Stimulated activated CD4-positive, alpha-beta T cell treated with anti-CD3 and anti-CD28 coated beads, Interleukin-1b, Interleukin-23, amount 100 ng/mL, for 1 hour (primary cell): ENCODE measurements at places on chromosomes 1 and 21.

- no peak for DNase-seq
These were observed 1.2 kb upstream of the KIRREL1 start for GRCh38 chr1:157992031-157992832.

DNA sequence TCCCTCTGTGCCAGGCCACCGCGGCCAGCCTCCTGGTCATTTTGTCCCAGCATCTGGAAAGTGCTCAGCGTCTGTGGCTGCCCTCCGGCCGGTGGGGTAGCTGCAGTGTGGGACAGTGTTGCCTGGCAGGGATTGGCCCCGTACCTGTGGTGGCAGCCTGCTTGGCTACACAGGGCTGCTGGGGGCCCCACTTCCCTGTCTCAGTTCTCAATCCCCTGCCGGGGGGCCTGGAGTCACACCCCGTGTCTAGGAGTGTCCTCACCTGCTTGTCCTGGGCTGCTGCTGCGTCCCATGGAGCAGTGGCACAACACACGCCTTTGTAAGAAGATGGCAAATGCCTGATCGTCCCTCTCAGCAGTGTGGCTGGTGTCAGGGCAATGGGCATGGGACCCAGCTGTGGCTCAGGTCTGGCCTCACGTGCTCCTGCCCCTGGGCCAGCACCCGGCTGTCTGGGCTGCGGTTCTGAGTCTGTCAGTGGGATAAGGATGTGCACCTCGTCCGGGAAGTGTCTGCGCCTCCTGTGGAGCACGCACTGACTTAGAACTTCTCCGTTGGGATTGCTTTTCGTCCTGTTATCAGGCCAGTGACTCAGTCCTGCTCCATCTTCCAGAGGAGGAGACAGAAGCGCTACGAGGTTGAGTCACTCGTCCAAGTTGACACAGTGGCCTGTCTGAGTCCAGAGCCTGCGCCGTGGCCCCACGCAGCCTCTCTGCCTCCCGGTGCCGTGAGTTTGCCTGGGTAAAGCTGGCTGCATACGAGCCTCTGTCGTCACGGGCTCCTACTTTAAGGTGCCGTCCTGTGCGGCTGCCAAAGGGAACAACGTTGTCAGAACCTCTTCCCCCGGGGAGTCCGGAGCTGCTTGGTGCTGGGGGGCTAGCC, 41.0 kb downstream of the CRYAA start:
- no peak for DNase-seq

GRCh38 chr1:112855152-112855828, 100.7 kb downstream of the SLC16A1 start:
- DNase-seq = no peak

GRCh38 chr1:34156739-34157138, 8.3 kb downstream of the CSMD2 start:
- DNase-seq = no peak

DNA sequence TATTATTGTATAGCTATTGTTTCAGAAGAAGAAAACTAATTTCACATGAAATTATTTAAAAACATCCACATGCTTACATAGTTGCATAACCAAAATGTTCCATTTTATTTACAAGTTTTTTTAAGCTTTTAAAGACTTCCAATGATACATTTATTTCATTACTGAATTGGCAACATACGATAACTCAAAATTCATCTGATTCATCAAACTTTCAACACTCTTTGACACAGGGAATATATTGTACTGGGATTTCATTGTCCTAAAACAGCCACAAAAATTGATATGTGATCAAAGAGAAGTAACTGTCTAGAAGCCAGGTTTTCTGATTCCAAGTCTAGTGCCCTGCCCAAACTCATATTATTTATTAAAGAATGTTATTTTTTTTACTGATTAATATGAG, 131.4 kb upstream of the USP24 start:
- no peak for DNase-seq

GRCh38 chr1:117114877-117115276, 6.7 kb downstream of the TRIM45 start:
- DNase-seq = no peak

GRCh38 chr1:48396208-48396607, 75.8 kb downstream of the SPATA6 start:
- DNase-seq = no peak

- no peak for DNase-seq
These were observed 138.8 kb upstream of the DPYD start for GRCh38 chr1:98059620-98060019.

DNA sequence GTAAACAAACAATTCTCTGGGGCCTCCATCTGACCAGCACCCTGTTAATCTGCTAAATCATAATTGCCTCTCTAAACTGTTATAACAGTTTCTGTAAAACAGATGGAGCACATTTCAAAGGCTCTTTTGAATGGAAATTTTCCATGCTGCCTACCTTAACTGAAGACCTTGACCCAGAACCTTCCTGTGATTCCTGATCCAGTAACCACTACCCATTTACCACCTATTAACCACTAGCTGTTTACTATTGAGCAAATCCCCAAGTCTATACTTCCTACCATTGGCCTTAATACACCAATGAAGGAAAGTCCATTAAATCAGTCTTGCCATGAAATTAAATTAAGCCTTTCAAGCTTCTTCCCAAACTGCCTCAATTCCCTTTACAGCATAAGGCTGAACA, 46.3 kb downstream of the RAB3GAP2 start:
- no peak for DNase-seq

GRCh38 chr1:41599912-41600311, 115.4 kb upstream of the EDN2 start:
- DNase-seq = no peak

GRCh38 chr1:187074445-187075048, 245.8 kb downstream of the PLA2G4A start:
- no peak for DNase-seq

GRCh38 chr21:37374027-37374426, 7.5 kb downstream of the DYRK1A start:
- DNase-seq = no peak

DNA sequence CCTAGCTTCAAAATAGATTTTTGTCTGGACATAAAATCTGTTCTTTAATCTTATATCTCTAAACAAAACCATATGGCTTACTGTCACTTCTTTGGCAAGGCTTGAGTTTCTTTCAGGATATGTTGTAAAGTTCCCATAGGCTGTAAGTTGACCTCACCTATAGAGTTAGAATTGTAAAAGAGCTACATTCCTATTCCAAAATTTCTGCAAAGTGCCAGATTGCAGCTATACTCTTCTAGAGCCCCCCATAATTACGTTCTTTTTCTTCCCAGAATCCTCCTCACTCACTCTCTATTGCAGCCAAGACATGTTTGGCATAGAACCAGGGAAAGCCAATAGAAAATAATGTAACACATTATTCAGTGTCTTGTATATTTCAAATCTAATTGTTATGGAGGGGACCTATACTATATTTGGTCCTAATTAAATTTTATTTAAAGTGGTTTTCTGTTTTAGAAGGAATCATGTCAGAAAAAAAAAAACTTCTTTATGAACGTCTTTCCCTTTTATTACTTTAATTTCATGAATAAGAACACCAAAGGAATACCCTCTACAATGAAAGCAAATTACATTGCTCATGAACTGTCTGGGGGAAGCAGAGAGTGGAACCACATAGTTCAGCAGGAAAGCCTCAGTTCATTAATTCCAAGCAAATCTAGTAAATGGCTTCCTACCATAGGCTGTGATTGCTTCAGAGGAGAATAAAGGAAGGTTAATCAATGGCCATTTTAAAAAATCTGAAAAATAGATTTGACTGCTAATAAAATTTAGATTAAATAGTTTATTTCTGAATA, 22.3 kb downstream of the CTTNBP2NL start:
- no peak for DNase-seq

DNA sequence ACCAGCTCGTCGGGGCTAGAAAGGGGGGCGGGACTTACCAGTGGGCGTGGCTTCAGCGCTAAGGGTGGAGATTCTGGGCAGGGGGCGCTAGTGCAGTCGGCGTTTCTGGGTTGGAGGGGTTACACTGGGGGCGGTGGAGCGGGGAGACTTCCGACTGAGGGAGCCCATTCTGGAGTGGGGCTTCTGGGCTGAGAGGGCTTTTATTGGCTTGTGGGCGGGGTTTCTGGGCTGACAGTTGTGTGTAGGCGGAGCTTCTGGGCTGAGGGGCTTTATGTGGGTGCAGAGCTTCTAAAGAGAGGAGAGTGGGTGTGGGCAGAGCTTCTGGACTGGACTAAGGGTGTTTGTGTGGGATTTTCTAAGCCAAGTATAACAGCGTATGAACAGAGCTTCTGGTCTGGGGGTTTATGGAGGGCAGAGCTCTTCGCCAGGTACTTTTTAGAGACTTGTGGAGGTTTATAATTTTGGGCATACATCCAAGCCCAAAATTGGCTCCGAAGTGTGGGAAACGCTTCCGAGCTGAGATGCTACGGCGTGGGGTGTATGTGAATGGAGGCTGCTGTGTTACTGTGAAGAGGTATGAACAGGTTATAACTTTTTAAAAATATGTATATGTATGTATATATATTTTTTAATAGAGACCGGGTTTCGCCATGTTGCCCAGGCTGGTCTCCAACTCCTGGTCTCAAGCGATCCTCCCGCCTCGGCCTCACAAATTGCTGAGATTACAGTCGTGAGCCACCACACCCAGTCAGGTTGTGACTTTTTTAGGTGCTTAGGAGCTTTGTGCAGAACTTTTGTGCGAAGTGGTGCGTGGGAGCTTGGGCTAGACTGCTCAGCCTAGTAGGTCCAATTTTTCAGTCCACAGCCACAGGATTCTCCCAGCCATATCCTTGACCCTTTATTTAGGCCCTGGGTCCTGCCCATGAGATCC, 825 bp downstream of the TMEM39B start:
- no peak for DNase-seq

GRCh38 chr21:29378832-29379231, 80.1 kb downstream of the BACH1 start:
- DNase-seq = no peak

DNA sequence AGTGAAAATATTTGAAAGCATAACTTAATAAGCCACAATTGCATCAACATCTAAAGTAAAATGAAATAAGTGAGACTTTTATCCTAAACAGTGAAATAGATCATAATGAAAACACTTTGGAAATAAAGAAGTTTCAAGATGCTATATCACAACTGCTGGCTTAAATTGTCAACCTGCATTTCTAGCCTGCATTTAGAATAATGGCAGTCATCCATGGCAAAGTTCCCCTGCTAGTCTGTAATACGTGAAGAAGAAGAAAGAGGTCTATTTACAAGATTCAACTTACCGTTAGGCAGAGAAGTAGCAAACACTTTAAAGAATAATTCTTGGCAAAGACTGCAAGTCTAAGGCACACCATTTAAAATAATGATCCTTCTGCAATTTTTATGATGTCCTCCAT, 133.6 kb downstream of the DPYD start:
- no peak for DNase-seq

GRCh38 chr1:18549106-18549505, 68.4 kb downstream of the KLHDC7A start:
- no peak for DNase-seq

DNA sequence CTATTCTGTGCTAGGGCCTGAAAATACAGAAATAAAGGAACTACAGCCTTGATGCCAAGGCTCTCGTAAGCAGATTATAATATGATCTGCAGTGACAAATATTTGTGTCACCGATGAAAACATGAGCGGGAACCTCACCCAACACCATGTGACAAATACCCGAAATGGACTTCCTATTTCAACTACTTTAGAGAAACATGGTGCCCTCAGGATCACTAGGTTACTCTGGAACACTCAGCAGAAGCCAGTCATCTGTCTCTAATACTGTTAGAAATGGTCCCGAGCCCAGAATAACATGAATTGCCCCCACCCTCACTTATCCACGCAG, 463 bp upstream of the VAMP3 start:
- DNase-seq = no peak

- DNase-seq = no peak
These were observed 6.2 kb upstream of the BTG2 start for GRCh38 chr1:203299169-203299568.

- no peak for DNase-seq
These were observed 14.5 kb downstream of the CFAP74 start for GRCh38 chr1:1989102-1989542.

DNA sequence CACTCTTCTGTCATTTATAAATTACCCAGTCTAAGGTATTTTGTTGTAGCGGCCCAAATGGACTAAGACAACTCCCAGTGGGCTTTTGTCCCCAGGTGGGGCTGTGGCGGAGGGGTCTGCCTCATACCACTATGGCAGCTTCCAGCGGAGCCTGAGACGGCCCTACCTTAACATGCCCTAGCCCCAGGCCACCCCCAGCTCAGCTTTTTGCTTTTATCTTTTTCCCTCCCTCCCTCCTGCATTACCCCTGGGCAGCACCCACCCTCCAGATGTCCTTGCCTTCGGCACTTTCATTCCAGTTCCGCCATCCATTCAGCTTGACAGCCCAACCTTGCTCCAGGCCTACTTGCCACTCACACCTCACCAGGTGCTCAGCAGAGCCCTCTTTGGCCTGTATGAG, 307.3 kb downstream of the PTPRU start:
- no peak for DNase-seq

DNA sequence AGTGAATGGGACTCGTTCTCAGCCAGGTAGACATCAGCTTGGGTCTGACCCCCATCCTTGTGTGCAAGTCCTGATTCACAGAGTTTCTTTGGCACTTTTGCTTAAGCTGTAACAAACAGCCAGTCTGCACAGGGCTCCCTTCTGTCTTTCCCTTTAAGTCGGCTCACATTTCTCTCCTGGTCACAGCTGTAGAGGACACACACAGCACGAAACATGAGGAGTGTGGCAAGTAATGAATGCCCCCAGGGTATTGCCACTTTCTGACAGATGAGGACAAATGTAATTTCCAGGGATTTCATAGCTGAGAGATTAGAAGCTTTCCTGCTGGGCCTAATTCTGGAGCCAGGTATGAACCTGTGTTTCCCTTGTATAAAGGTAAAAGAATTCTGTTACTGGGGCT, 423.5 kb downstream of the KIF26B start:
- DNase-seq = no peak

DNA sequence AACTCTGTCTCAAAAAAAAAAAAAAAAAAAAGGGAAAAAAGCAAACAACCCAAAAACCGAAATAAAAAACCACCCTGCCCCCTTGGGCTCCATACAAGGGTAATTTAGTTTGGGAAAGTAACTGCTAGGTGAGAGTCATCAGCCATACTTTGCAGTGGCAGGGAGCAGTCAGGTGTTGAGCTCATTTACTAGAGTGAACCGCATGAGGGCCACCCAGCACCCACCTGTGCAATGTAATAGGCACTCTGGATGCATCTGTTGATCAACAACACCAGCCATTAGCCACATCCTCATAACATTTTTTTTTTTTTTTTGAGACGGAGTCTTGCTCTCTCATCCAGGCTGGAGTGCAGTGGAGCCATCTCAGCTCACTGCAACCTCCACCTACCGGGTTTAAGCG, 9.1 kb downstream of the INAVA start:
- no peak for DNase-seq

DNA sequence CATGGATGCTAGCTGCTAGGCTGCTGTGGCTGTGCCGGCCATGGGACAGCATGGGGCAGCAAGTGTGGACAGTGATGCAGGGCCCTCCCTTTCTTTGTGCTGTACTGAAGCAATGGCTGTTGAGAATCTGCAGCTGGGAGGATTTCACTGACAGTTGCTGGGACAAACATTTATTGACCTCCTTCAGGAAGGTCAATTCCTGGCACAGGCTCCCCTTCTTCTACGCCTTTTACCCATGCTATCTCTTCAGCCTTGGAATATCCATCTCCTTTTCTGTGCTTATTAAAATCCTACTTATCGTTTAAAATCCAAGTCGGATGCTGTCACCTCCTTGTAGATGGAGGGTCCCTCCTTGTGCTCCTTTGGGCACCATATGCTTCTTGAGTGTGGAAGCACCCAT, 213.1 kb upstream of the USP24 start:
- DNase-seq = no peak

- no peak for DNase-seq
These were observed 32.3 kb downstream of the MAN1C1 start for GRCh38 chr1:25648681-25649440.
